Kidney glomerular epithelial cell (primary cell): ENCODE measurements at places on chromosomes 13 and 19.

DNA sequence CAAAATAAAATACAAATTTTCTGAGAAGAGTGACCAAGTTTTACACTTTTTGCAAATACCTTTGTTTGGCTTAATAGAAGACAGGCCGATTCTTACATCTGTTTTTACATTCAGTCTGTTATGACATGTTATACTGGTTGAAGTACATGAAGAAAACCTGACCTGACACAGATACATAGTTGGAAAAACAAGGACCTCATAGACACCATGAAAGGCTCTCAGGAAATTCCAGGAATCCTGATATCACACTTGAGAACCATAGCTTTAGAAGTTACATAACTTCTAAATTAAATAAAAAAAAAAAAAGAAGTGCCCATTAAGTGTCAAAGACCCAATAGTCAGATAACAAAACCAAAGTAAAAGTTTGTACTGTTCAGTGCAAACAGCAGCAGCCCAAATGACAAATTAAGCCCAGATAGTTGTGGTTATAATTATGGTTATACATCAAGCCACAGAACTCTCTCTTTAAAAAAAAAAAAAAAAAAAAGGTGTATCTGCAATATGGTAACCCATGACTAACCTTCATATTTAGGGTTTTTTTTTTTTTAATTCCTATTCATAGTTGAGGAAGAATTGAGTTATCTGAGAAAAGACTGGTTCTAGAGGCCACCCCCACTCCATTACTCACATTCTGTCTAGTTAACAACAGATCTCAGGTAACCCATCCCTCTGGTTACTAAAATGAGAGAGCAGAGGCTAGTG is 19.8 kb downstream of the RBM26 start:
- no peak for DNase-seq

DNA sequence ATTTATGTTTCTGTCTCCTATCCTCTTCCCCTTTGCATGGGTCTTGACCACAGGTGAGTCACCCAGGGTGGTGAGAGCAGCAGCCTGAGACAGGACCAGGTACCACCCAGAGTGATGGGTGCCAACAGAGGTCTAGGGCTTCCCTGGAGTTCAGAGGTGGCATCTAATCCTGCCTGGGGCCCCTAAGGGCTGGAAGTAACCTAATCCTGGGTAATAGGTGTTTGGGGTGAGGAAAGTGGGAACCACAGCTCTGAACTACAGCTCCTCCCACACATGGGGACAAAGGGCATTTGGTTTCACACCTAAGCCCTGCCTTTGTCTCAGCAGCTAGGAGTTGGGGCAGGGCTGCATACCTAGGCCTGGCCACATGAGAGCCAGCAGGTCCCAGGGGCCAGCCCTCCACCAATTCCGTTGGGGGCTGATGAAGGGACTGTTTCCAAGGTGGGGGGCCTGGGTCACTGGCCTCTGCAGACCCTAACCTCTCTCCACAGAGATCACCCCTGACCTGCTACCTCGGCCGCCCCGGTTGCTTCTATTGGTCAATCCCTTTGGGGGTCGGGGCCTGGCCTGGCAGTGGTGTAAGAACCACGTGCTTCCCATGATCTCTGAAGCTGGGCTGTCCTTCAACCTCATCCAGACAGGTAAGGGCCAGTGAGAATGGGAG is 8.0 kb downstream of the SPHK2 start:
- peak; percentile 47 for DNase-seq

DNA sequence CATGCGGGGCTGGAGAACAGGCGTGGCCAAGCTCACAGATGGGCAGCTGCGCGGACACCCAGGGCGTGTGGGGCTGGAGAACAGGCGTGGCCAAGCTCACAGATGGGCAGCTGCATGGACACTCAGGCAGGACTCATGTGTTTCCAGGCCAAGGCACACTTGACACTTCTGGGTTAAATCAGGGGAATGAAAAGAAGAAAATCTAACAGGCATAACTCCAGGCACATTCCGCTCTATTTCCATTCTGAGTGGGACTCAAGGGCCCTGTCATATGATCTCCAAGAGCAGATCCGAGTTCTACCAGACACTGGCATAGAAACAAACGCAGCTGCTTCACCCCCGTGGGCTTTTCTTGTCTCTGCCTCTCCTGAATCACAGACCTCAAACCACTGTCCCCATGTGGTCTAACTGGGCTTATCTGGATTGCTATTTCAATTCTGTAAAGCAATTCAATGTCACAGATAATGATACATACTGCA is 17.4 kb upstream of the C13orf46 start:
- no peak for DNase-seq

DNA sequence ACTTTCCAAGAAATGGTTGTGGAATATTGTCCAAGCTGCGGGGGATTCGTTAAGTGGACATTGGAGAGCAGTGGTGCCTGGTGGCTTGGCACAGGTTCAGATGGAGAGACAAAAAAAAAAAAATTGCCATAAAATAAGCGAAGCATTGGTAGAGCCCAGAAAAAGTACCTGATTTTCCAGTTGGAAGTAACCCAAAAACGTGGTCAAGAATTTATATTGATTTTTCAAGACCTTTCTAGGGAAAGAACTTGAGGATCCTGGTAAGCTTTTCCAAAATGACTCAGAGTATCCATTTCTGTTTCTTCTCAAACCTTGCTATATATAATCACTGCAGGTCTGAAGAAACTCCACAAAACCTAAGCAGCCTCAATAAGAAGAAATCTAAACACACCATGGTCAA is 94.6 kb downstream of the ING1 start:
- no peak for DNase-seq

DNA sequence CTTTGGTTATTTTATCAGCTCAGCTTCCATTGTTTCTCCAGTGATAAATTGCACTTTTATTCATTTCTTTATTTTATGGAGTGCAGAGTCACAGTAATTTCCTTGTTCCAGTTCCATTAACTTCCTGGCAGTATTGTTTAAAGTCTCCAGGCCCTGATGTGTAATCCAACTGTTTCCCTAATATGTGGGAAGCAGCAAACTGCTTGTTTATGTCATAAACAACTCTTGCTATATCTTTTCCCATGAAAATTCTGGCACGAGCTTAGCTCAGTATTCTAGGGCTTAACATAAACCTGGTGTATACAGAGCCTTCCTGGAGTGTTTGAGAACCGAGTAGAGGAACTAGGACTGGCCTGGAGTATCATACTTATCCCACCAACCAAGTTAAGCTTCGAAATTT is 83.5 kb upstream of the ARGLU1 start:
- DNase-seq, result no peak

GRCh38 chr13:111489301-111489700 is 168.9 kb downstream of the TEX29 start:
- no peak for DNase-seq
